Tibial nerve (tissue), 4 donors: ENCODE measurements at places on chromosomes 5 and 9. TPM values are rescaled to one million over a fixed set of nuclear protein-coding genes. Genes with fewer than 3 reads are reported as not detected.

Gene SLC6A7
- total RNA-seq, result not detected

Gene NMUR2
- not detected for total RNA-seq

Gene OCLN
- 8.1 TPM for total RNA-seq

Gene CCL27
- 45.1 TPM for total RNA-seq

Gene C9orf153
- total RNA-seq, result 2.9 TPM

Gene CLINT1
- total RNA-seq, result 84.6 TPM

Gene POLR3G
- 6.3 TPM for total RNA-seq

Gene PCA3
- total RNA-seq, result under 0.01 TPM

Gene IL3
- not detected for total RNA-seq

Gene PTGS1
- total RNA-seq, result 7.3 TPM

Gene TMEM232
- total RNA-seq, result 5.9 TPM

Gene BTNL8
- total RNA-seq, result not detected

Gene UBE2QL1
- total RNA-seq, result 0.39 TPM

GRCh38 chr5:113507601-113508000, 5.9 kb upstream of the YTHDC2 start:
- H3K36me3 ChIP-seq, result no peaks in the 10 kb centered on the region
- H3K4me3 ChIP-seq, result no peak overlapping the region
- no peak for DNase-seq
- no peaks in the 10 kb centered on the region for H3K27me3 ChIP-seq
- H3K4me1 ChIP-seq, result no peaks in the 10 kb centered on the region
- H3K27ac ChIP-seq, result no peak overlapping the region

DNA sequence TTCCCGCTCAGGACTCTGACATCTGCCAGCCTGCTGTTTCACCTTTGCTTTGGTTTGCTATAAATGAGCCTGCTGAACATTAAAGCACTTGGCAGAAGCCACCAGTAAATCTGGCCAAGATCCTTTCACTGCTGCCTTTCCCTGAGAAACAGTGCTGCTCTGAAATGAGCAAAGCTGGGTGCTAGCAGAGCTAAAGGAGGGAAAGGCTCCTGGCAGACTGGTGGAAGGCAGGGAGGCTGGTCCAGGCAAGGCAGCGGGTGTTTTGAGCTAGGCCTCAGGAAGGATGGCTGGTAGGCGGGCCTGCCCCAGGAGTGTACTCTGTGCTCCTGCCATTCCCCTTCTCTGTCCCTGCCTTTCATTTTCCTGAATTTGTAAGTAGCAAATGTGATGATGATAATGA, 52.5 kb upstream of the PTGS1 start:
- no peak for DNase-seq
- no peak overlapping the region for H3K27ac ChIP-seq
- no peaks in the 10 kb centered on the region for H3K36me3 ChIP-seq
- H3K4me3 ChIP-seq, result no peak overlapping the region

DNA sequence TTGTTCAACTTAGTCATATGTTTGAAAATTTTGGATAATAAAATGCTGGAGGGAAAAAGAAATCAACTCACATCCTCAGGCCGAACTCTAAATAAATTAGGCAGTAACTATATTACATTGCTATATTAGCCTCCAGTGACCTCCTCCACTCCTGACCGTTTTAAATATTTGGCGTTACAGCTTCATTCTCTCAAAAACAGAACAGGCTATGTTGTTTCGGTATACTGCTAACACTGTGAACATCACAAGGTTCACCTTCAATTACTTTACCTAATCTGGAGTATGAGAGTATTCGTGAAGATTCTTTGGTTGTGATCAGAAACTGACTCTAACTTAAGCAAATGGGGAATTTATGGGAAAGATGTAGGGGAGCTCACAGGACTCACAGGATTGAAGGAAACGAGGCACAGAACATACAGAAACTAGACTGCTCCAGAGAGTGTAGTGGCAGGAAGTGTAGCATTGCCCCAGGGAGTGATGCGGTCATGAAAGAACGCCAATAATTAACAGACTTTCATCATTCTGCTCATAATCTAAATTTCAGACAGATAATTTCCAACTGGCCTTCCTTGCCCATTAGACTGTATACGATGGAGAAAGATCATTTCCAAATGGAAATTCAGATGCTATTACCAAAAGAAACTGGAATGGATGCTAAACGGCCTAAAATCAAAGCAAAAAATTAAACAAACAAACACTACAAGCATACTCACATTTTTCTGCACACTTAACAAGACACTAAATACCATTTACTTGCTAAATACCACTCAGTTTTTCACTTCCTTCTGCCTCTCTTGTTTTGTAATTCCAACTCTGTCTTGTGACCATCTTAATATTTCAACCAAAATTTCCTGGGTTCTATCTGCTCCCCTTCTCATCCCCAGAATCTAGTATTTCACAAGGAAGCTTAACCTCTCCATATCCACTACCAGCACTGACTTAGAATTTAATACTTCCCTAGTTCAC, 110.1 kb upstream of the LPAR1 start:
- H3K4me3 ChIP-seq, result no peak overlapping the region
- no peaks in the 10 kb centered on the region for H3K4me1 ChIP-seq

DNA sequence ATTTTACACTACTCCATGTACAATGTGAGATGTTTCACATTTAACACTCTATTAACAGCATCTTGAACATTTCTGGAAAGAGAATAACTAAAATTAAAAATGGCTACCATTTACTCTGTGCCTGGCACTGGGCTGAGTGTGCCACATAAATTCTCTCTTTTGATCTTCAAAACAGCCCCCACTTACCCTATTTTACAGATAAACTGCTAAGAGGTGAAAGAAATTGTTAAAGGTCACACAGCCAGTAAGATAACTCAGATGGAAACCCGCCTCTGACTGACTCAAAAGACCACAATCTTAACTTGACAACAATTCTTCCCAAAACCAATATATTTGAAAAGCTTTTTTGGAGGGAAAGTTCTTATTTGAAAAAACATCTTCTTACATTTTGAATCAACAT, 97.3 kb downstream of the MAPKAP1 start:
- DNase-seq, result no peak
- H3K27me3 ChIP-seq, result no peaks in the 10 kb centered on the region
- H3K4me1 ChIP-seq, result peaks cover 8% of the 10 kb centered on the region
- H3K36me3 ChIP-seq, result no peaks in the 10 kb centered on the region
- no peak overlapping the region for H3K4me3 ChIP-seq
- H3K27ac ChIP-seq, result no peak overlapping the region

GRCh38 chr5:1801967-1802295, 724 bp downstream of the NDUFS6 start:
- H3K27ac ChIP-seq, result no peak overlapping the region
- peaks cover 8% of the 10 kb centered on the region for H3K36me3 ChIP-seq
- H3K4me1 ChIP-seq, result peaks cover 49% of the 10 kb centered on the region
- H3K4me3 ChIP-seq, result peak overlapping the region; percentile 92
- DNase-seq, result no peak

- no peak overlapping the region for H3K27ac ChIP-seq
- peaks cover 7% of the 10 kb centered on the region for H3K36me3 ChIP-seq
- no peaks in the 10 kb centered on the region for H3K27me3 ChIP-seq
- DNase-seq, result no peak
- no peak overlapping the region for H3K4me3 ChIP-seq
Measured at GRCh38 chr5:178883815-178884430, 11.8 kb upstream of the ZFP2 start.

DNA sequence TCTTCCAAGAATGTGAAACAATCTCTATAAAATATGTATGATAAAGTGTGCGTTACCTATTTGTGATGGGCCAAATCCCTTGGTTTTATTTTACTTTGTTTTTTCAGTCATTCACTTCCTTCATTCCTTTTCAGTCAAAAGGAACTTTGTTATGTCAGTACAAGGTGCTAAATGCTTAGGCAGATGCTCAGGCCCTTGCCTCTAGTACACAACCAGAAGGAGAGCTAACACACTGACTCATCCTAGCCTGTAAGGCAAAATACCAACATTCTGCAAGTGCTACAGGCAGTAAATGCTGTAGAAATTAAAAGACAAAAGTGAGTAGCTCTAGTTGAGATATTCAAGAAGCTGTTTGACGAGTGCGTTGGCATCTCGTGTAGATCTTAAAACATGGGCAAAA, 49.4 kb downstream of the TRPM6 start:
- DNase-seq, result no peak
- no peak overlapping the region for H3K4me3 ChIP-seq
- H3K4me1 ChIP-seq, result no peaks in the 10 kb centered on the region
- no peaks in the 10 kb centered on the region for H3K27me3 ChIP-seq

DNA sequence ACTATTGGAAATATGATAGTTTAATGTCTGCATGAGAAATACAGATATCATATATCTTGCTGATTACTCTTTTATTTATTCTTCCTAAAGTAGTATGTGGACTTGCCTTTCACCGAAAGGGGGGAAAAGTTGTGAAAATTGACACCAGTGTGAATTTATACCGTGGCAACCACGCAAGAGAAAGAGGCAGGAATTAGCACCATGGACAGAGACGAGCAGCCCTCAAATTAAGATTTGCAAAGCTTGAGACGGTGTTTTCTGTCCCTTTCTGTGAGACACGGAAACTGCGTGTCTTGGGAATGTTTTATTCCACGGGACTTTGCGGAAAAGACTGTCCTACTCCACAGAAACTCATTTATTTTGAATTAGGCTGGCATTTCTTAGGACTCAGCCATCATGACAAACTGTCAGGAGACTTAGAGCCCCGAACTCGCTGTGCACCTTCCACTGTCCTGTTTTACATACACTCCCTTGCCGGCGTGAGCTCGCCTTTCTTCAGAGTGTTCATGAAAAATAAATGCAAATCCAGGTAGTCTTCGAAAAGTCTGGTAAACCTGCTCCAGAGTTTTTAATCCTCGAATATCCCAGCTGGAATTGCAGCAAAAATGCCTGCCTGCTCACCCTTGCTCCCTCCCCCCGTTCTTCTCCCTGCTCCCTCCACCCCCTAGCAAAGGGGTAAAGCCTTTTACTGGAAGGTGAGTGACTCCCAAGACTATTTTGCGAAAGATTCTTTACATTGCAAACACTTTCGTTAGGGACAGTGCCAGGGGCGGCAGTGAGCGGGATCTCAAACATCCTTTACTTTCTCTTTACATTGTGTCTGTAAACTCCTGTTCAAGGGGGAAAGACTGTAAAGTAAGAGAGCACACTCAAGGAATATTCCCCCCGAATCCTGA, 3.8 kb upstream of the ELAVL2 start:
- peaks cover 2% of the 10 kb centered on the region for H3K4me1 ChIP-seq
- DNase-seq, result no peak
- H3K27ac ChIP-seq, result no peak overlapping the region
- H3K27me3 ChIP-seq, result peaks cover 62% of the 10 kb centered on the region

- H3K4me3 ChIP-seq, result no peak overlapping the region
- H3K4me1 ChIP-seq, result no peaks in the 10 kb centered on the region
- DNase-seq, result no peak
- H3K27me3 ChIP-seq, result no peaks in the 10 kb centered on the region
- no peak overlapping the region for H3K27ac ChIP-seq
Measured at GRCh38 chr9:120677965-120678364, 36.3 kb downstream of the MEGF9 start.

DNA sequence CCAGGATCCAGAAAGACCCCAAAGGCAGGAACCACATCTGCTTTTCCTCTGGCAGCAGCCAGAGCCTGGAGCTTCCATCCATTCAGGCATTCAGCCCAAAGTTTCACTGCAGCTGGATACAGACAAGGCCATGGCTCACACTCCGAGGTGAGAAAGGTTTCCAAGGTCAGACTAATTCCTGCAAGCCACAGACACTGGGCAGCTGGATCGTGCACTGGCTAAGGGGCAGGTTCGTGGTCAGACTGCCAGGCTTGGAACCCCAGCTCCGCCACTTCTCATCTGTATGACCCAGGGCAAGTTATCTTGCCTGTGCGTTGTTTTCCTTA, 36.9 kb downstream of the SPOCK1 start:
- H3K4me3 ChIP-seq, result no peak overlapping the region
- no peak for DNase-seq
- H3K4me1 ChIP-seq, result no peaks in the 10 kb centered on the region
- H3K27ac ChIP-seq, result no peak overlapping the region
- H3K36me3 ChIP-seq, result no peaks in the 10 kb centered on the region

- no peak overlapping the region for H3K27ac ChIP-seq
- no peak for DNase-seq
- H3K4me1 ChIP-seq, result no peaks in the 10 kb centered on the region
- no peaks in the 10 kb centered on the region for H3K27me3 ChIP-seq
- no peak overlapping the region for H3K4me3 ChIP-seq
- H3K36me3 ChIP-seq, result peaks cover 6% of the 10 kb centered on the region
Measured at GRCh38 chr5:457195-457961, 14.4 kb downstream of the EXOC3 start.

- H3K4me3 ChIP-seq, result no peak overlapping the region
- H3K36me3 ChIP-seq, result no peaks in the 10 kb centered on the region
- no peak for DNase-seq
- peaks cover 11% of the 10 kb centered on the region for H3K4me1 ChIP-seq
Measured at GRCh38 chr5:81067406-81067805, 107.2 kb downstream of the RASGRF2 start.

DNA sequence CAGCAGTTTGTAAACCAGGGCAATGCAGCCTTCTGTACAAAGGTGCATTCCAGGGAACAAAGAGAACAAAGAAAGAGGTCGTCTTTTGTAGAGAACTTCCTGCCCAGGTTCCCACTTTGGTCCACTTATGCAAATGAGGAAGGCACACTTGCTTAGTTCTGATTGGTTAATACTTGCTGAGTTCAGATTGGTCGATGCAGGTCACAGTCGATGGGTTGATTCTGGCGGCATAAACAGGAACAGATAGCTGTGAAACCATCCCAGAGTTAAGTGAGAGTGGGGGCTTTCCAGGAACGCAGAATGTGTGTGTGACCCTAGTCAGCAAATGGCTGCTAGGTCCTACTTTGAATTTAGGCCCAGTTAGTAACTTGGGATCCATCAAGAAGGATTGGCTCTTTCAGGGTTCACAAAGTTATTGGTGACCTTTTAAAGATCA, 1.8 kb upstream of the ADAMTS13 start:
- DNase-seq, result no peak
- H3K27me3 ChIP-seq, result no peaks in the 10 kb centered on the region
- H3K27ac ChIP-seq, result no peak overlapping the region
- H3K36me3 ChIP-seq, result no peaks in the 10 kb centered on the region

GRCh38 chr9:88905506-88905905, 85.8 kb upstream of the S1PR3 start:
- H3K36me3 ChIP-seq, result no peaks in the 10 kb centered on the region
- DNase-seq, result no peak
- no peaks in the 10 kb centered on the region for H3K27me3 ChIP-seq
- H3K4me1 ChIP-seq, result no peaks in the 10 kb centered on the region
- H3K27ac ChIP-seq, result no peak overlapping the region

DNA sequence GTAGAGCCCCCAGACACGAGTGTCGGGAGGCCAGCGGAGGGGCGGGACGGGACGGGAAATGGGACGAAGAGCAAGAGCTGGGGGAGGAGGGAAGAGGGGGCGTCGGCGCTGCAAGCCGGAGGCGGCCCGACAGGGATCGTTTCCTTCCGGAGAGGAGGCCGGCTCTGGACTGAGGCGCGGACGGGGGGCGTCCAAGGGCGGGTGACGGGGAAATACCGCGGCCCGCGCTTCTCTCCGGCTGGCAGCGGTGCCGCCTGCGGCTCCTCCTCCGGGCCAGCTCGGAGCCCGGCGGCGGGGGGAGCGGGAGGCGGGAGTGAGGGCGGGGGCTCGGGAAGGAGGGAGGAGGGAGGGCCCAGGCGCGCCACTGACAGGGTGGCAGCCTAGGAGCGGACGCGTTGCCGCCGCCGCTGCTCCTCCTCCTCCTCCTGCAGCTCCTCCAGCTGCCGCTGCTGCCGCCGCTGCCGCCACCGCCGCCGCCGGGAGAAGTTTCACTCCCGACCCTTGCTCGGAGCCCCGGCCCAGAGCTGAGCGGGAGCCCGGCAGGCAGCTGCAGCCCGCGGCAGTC, at the start of gene CHSY3:
CHSY3 (plus strand) TSS at position 364 of the 565 bp plus-strand sequence.
- H3K4me1 ChIP-seq, result no peaks in the 10 kb centered on the region
- H3K36me3 ChIP-seq, result no peaks in the 10 kb centered on the region
- H3K27ac ChIP-seq, result peak within 1 kb of the TSS; percentile 71
- peak within 1 kb of the TSS; percentile 85 for H3K4me3 ChIP-seq
- no peaks in the 10 kb centered on the region for H3K27me3 ChIP-seq
